MM.1S (cell line): ENCODE measurements at places on chromosomes 13 and 19.

DNA sequence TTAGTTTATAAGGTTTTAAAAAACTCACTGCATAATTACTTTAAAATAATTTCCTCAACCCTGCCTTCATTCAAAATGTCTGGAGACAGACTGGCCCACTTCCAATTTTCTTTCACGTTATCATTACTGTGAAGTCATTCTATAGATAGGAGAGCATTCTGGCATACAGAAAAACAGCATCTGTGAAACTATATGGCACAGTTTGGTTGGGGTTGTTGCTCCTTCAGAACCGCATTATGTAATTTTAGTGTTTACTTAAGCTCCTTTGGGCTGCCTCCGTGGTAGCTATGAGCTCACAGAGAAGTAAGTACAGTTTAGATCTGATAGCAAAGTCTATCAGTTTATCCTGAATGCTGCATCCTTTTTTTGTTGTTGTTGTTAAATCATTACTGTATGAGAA lies 104.3 kb downstream of the KCNRG start:
- DNase-seq: no peak

- DNase-seq: no peak
Observed at GRCh38 chr19:39846678-39847486, 703 bp upstream of the FBL start.

DNA sequence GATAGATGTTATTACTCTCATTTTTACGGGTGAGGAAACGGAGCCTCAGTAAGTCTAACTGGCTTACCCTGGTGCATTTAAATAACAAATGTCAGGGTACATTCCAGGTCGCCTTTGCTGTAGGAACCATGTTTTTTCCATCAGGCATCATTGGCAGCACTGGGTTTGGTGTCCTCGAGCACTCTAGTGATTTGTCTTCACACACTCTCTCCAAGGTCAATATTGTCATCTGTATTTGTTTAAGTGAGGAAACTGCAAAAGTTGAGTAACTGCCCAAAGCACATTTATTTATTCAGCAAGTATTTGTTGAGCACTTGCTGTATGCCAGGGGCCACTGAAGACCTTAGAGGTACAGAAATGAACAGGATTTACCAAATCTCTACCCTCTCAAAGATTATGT lies 78.6 kb downstream of the DCT start:
- no peak for DNase-seq

GRCh38 chr19:17687857-17688784 lies at the start of gene UNC13A:
UNC13A (minus strand) TSS chr19:17688354; CDS start chr19:17688199, 155 bp downstream.
- DNase-seq: peak; percentile 24

DNA sequence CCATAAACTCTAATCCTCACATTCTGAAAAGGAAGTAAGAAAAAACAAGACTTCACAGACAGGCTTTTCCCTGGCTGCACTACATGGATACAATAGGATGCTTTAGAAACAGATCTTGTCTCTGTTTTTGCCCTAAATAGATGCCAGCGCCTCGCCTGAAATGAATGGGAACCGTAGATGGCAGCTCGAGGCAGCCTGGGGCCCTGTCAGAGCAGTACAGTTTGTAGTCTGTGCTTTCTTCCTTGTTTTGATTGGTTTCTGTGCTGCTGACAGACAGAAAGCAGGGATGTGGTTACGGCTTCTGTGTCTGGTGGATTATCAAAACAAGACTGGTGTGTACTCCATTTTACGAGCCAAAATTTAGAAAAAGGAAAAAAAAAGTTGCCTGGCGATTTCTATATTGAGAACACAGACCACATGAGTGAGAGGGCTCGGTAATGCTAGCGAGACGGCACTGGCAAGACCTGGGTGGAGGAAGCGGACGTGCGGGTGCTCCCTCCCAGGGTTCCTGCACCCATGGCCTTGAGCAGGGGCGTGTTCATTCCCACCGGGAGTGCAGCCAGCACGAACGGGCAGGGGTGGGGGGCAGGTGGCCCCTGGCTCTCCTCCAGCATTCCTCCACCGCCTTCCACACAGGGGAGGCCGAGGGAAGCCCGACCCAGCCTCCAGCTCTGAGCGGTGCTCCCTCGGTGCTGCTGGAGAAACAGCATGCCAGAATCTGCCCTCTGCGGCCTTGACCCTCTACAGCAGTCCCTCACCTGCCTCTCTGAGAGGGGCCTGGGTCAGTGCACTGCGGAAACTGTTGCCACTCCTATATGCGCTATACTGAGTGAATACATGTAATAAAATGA lies 37.6 kb upstream of the C1QTNF9 start:
- DNase-seq: no peak

GRCh38 chr13:86585835-86586234 lies 786.6 kb upstream of the SLITRK6 start:
- DNase-seq: no peak

GRCh38 chr19:29568036-29569025 lies 37.8 kb upstream of the POP4 start:
- DNase-seq: no peak

GRCh38 chr13:44249431-44249836 lies 124.2 kb upstream of the SERP2 start:
- DNase-seq: no peak

GRCh38 chr13:101572456-101572855 lies 120.0 kb downstream of the ITGBL1 start:
- DNase-seq: no peak

DNA sequence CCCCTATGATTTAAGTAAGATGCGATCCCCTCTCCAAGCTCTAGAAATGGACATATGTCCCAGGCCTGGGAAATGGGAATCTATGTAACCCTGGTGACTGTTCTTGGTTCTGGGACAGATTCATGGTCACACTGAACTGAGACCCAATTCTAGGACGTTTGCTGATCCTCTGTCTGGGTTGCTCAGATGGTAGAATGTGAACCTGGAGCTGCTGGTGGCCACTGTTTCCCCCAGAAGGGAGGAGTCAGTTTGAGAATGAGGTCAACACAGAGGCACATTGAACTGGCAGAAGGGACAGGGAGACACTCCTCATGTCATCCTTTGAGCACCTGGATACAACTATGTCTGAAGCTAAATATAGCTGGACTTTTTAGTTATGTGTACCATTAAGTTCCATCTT lies 29.1 kb downstream of the FAM187B start:
- no peak for DNase-seq

DNA sequence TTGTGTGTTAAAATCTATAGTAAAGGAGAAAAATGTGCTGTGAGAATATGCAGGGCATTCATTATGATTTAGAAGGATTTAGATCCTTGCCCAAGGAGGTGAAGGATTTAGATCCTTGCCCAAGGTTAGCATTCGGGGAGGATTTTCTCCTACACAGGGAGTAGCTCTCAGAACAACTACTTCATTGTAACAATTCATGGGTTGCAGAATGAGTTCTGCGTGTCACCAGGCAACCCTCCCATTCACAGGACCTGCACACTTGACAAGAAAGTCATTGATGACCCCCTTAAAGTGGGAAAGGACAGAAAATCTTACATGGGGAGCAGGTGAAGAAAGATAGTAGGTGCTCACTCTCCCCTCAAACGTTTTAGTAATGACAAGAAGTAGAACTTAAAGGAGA lies 167.1 kb upstream of the MAB21L1 start:
- DNase-seq: no peak

GRCh38 chr19:28905996-28906395 lies 307.0 kb downstream of the UQCRFS1 start:
- DNase-seq: no peak

GRCh38 chr13:46379611-46380010 lies 7.4 kb downstream of the RUBCNL start:
- DNase-seq: no peak

GRCh38 chr13:45388664-45389063 lies 29.5 kb downstream of the SLC25A30 start:
- no peak for DNase-seq

DNA sequence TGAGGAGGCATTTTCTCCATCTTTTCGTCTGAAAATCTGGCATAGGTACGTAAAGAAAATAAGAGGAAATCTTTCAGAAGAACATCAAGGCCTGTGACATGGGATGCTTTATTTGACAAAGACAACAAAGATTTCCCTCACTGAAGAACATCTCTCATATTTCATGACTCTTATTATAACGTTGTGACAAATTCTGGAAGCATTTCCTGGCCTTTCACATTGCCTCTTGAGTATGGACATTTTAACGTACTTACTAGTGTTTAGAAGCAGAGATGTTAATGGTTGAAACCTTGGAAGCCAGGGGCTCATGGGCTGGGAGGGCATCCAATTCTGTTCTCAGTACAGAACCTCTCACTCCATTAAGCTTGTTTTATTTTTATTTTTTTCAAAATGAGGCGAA lies 210.8 kb downstream of the DCT start:
- DNase-seq: no peak

DNA sequence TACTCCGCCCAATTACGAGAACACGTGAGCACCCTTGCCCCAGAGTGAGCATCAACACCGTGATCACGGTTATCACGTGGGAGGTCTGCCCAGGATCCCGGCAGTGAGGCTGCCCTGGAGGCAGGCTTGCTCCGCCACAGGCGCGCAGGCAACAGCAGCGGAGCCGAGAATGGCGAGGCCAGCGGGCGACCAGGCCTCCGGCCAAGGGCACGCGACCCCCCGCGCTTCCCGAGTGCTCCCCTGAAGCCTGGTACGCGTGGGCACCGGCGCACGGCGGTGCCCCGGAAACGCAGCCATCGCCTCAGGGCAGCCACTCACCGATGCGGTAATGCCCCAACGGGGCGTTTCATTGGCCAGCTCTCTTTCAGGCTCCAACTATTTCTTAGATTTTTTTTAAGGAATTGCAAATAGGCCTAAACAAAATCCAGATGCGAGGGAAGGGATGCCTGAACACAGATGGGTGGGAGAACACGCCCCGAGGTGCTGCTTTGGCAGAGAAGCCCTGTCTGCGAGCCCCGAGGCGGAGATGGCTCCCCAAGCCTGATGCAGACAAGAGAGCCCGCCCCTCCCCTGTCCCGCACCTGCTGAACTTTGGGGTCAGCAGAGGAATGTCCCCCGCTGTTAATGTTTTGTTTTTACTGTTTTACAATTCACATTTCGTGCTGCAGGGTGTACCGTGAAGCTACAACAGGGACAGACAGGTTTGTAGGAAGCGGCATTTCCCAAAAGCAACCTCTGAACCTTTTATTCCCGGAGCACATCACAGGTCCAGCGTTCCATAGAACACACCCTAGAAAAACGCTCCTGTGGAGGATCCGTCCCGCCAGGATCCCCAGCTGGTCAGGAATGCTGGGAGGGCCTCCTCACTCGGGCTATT lies 132.7 kb downstream of the ZDHHC20 start:
- no peak for DNase-seq

- DNase-seq: no peak
Observed at GRCh38 chr13:100024023-100024422, 42.4 kb downstream of the ZIC2 start.

DNA sequence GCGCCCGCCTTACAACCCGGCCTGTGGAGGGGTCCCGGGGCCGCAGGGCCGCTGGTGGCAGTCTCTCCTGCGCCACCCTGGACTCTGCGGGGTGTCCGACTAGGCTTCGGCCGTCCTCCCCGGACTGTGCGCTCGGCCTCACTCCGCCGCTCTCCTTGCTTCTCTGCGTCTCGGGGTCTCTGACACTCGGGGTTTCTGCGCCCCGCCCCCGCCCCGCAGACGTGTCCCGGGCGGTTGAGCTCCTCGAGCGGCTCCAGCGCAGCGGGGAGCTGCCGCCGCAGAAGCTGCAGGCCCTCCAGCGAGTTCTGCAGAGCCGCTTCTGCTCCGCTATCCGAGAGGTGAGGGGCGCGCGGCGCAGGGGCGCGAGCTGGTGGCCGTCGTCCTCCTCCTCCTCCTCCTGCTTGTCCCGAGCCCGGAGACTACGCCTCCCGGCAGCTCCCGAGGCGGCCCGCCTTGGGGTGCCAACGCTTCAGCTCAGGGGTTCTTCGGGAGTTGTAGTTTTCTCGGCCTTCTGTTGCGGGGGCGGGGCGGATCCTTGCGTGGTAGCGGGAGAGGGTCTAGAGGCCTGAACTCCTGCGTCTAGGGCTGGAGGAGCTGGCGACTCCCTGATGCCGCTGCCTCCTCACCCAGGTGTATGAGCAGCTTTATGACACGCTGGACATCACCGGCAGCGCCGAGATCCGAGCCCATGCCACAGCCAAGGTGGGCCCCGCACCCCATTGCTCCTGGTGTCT lies 627 bp downstream of the LIN7B start:
- no peak for DNase-seq

- DNase-seq: no peak
Observed at GRCh38 chr19:18029617-18030338, 21.8 kb downstream of the ARRDC2 start.

DNA sequence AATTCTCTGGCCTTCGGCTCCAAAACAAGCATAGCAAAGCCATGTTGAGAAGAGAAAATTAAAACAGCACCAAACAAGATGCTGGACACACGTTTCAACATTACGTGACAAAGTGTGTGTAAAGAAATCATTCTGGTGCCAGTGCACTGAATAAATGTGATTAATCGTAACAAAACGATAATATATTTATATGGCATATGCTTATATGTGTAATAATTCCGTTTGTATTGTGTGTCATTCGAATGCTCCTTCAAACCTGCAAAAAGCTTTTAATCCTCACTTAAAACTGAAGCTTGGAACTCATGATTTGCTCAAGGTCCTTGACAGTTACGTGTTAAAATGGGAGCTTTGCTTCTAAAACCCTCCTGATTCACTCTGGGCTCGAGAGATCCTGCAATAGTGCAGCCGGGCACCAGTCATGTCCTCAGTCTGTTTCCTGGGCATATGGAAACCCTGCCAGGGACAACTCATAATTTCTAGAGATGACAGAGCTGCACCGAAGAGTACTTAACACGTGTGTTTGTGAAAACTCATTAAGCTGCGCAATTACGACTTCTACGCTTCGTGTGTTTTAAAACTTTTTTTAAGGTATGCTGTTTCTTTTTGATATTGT lies 731 bp upstream of the AKAP8L start:
- DNase-seq: no peak

DNA sequence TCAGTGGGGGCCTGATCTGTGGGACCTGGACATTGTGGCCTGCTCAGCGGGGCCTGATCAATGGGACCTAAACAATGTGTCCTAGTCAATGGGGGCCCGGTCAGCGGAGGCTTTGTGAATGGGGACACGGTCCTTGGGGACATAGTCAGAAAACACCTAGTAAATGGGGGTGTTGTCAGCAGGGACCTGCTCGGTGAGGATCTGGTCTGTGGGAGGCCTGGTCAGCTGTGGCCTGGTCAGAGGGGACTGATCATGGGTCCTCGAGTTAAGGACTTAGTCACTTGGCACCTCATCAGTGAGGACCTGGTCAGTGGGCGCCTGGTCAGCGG lies 44.5 kb upstream of the TPM4 start:
- DNase-seq: no peak

DNA sequence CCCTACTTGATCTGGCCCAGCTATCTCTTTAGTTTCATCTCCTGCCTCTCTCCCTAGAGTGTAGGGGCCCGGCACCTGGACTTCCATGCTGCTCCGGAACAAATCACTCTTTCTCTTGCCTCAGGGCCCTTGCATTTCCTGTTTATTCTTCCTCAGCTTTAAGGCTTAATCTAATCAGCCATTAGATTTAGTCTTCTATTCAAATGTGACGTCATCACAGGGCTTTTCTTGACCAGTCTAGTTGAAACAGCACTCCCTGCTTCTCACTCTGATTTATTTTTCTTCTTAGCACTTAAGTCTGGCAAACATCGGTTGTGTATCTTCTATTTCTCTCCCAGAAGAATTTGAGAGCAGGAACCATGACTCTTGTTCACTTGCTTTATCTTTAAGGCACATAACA lies 564.1 kb downstream of the EFNB2 start:
- DNase-seq: no peak

GRCh38 chr13:93853912-93854311 lies 625.6 kb downstream of the DCT start:
- DNase-seq: no peak
